Cerebellar nuclear complex (tissue), 1 donor: ENCODE measurements at places on chromosomes 3 and 15.

DNA sequence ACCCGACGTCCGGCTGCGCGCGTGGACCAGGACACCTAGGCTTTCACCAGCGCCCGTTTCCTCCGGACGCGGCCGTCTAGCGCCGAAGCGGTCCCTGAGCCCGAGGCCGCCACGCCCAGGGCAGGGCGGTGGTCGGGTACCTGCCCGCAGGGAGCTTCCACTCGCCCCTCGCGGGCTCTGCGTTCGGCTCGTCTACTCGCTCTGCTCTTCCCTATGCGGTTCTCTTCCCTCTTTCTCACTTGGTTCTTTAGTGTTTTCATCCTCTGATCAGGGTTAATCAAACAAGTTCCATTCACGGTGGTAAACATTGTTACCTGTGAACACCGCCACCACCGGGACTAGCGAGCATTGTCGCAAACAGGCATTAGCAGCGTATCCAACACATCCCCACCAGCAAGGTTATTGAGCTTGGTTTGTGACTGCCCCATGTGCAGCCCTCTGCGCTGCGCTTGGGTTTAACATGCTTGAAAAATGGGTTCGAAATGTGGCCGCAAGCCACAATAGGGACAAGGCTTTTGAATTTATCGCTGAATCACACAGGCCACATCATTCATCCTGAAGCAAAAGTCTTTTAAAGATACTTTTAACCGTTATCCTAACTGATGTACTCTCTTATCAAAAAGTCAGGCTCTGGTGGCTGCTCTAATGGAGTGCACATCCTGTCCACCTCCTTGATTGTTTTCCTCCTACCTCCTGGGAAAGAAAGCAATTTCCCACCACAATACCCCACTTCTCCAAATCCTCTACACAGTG is 843 bp upstream of the CD47 start:
- DNase-seq = no peak

- DNase-seq = no peak
Observed at GRCh38 chr15:25181293-25182097, 226.7 kb downstream of the SNRPN start.

DNA sequence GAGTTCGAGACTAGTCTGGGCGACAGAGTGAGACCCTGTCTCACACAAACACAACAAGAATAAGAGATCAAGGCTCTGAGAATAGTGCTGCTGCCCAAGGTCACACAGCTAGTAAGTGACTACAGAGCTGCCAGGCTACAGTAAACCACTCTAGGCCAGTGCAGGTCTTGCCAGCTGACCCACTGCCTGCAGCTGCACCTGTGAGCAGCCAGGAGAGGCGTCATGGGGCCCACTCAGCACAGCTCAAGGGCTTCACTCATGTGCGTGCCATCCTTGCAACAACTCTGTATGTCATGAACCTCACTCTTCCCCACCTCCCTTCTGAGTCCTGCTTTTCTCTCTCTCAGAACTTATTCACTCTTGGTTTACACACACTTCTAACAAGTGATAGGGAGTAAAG is 176.7 kb downstream of the SMAD6 start:
- DNase-seq = no peak

- DNase-seq = no peak
Observed at GRCh38 chr15:83163032-83163431, 44.6 kb downstream of the HDGFL3 start.

- no peak for DNase-seq
Observed at GRCh38 chr3:71499227-71499876, 84.2 kb downstream of the FOXP1 start.

- DNase-seq = no peak
Observed at GRCh38 chr15:98651036-98651481, 2.7 kb downstream of the IGF1R start.

DNA sequence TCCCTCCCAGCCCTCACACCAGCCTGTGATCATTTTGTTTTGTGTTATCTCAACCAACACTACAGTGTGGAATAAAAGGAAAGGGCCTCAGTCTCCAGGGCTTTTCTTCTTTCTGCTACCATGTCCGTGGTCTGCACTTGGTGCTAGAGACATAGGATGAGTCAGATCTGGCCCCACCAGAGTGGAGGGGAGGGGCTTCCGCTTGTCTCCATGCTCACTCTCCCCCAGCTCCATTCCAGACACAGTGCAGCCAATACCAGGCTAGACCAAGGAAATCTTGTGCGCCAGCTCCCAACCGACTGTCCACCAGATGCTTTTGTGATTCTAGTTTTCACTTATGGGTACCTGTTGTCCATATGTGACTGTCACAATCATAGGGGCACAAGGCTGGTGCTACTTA is 51.9 kb upstream of the TMEM115 start:
- DNase-seq = no peak

GRCh38 chr15:25248583-25249235 is 190.1 kb downstream of the UBE3A start:
- DNase-seq = no peak

DNA sequence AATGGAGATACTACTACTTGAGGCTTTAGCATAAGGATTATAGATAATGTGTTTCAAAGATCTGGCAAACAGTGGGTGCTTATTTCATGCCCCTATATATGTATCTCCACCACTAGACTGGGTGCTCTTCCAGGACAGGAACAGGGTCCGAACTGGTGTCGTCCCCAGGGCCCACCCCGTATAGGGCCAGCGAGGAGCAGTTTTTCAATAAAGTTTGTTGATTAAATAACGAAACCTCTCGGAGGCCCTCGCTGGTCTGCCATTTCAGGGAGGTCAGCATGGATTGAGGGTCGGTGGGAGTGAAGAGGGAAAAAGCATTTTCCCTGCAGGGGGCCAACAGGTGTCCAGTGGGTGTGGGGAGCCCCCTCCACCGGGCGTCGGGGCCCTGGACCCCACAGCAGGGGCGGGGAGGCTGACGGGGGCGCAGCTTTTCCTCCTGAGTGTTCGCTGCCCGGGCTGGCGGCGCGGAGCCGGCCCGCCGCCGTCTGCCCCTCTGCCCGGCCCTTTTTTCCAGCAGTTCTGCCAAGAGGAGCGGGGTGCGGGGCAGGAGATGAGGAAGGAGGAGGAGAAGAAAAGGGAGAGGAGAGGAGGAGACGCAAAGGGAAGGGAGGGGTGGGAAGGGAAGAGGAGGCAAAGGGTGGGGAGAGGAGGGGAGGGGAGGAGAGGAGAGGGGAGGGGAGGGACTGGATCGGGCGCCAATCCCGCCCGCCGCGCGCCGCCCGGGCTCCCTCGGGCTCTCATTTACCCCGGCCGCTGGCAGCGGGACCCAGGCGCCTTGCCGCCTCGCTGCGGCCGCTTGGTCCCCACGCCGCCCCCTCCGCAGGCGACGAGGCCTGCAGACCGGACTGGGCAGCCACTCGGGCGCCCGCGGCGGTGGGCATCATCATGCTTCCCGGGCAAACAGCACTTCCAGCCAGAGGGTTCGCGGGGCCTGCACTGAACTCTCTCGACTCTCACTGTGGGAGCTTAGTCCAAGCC is 66.3 kb downstream of the ISG20 start:
- DNase-seq = no peak

- no peak for DNase-seq
Observed at GRCh38 chr15:74302821-74303359, 64.6 kb downstream of the CYP11A1 start.

- no peak for DNase-seq
Observed at GRCh38 chr3:6928064-6928463, 67.1 kb downstream of the GRM7 start.

- no peak for DNase-seq
Observed at GRCh38 chr3:155097009-155097349, 16.9 kb downstream of the MME start.

DNA sequence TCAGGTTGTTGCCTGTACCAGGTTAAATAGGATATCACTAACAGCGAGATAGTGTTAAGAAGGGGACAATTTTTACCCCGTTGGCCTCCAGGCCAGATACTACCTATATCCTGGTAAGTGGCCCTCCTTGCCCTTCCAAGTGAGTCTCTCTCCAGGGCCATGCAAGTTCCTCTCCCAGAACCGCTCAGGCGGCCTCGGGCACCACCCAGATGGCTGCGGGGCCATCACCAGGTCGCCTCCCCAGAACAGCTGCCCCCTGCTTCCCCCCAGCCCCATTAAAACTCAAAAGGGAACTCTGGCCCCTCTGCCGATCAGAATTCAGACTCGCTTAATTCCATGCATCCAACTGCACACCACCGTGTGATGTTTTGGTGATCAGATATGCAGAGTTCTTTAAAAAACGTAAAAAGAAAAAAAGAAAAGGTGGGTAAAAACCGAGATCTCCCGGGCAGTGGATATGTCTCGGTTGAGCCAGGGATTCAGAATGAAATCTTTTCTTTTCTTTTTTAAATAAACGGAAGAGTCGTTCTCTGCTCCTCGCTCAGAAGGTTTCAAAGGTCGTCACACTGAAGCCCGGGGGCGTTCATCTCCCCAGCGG is 1.9 kb upstream of the TRIM71 start:
- DNase-seq = no peak

- no peak for DNase-seq
Observed at GRCh38 chr3:141321109-141321497, 47.2 kb upstream of the ZBTB38 start.

- DNase-seq = no peak
Observed at GRCh38 chr3:24401090-24401810, 93.4 kb downstream of the THRB start.

GRCh38 chr3:161372321-161373260 is 1.3 kb upstream of the SPTSSB start:
- DNase-seq = peak; percentile 68

- no peak for DNase-seq
Observed at GRCh38 chr3:137944593-137944992, 65.4 kb upstream of the CLDN18 start.

DNA sequence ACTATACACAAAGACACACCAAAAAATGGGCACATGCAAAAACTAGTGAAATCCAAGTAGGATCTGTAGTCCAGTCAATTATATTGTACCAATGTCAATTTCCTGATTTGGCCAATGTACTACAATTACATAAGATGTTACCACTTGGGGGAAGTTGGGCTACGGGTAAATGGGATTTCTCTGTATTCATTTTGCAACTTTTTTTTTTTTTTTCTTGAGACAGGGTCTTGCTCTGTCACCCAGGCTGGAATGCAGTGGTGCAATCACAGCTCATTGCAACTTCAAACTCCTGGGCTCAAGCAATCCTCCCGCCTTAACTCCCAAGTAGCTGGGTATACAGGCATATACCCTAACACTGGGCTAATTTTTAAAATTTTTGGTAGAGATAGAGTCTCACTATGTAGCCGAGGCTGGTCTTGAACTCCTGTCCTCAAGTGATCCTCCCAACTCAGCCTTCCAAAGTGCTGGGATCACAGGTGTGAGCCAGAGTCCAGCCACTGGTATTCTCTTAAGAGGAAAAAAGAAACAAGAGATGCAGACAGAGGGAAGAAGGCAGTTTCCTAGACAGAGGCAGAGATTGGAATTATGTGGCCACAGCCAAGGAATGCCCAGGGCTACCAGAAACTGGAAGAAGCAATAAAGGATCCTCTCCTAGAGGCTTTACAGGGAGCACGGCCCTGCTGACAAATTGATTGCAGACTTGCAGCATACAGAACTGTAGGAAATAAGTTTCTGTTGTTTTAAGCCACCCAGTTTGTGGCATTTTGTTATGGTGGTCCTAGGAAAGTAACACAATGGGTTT is 33.3 kb downstream of the TFDP2 start:
- DNase-seq = no peak

GRCh38 chr15:89389841-89390603 is 55.4 kb upstream of the POLG start:
- no peak for DNase-seq

- no peak for DNase-seq
Observed at GRCh38 chr3:106197532-106198194, 328.9 kb upstream of the CBLB start.

- no peak for DNase-seq
Observed at GRCh38 chr3:159189994-159190669, 388.3 kb downstream of the MFSD1 start.

DNA sequence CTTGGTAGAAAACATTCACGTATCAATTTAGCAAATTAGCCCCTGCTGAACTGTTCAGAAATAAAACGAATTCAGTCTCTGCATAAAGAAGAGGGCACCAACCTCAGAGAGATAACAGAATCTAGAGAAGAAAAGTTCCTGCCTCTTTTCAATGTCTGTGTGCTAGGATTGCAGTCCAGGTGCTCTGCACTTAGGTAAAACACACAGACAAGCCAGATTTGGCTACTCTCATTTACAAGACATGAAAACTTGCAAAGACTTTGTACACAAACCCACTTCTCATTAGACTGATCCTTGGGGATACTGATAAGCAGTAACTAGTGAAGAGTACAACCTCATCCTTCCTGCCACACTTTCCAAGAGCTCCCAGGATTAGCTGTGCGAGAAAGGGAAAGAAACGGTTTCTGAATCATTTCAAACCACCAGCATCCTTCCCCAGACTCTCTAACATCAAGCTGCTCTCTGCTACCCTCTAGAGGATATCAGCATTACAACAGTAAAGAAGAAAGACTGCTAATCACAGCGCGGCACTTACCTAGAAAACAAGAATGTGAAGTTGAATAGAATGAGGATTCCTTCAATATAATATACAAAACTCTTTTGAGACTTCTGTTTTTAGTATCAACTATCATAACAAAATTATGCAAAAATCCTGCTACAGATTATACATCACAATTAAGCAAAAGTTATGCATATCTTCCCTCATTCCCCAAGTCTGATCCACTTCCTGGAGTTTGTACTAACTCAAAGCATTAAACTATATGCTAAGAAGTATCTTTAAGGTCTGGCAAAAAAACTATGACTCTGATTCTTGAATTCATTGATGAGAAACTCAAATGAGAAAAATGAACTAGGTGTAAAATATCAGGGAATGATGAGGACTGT is 306.4 kb downstream of the MAGI1 start:
- peak; percentile 84 for DNase-seq

- DNase-seq = no peak
Observed at GRCh38 chr3:53812434-53812833, 33.8 kb downstream of the CHDH start.

- DNase-seq = no peak
Observed at GRCh38 chr15:58436552-58436951, 4.8 kb downstream of the LIPC start.

GRCh38 chr15:75929799-75930565 is 26.3 kb downstream of the FBXO22 start:
- DNase-seq = no peak

- no peak for DNase-seq
Observed at GRCh38 chr3:164332831-164333802, 745.2 kb downstream of the SI start.

GRCh38 chr3:161049683-161050248 is 55.4 kb downstream of the B3GALNT1 start:
- DNase-seq = no peak

DNA sequence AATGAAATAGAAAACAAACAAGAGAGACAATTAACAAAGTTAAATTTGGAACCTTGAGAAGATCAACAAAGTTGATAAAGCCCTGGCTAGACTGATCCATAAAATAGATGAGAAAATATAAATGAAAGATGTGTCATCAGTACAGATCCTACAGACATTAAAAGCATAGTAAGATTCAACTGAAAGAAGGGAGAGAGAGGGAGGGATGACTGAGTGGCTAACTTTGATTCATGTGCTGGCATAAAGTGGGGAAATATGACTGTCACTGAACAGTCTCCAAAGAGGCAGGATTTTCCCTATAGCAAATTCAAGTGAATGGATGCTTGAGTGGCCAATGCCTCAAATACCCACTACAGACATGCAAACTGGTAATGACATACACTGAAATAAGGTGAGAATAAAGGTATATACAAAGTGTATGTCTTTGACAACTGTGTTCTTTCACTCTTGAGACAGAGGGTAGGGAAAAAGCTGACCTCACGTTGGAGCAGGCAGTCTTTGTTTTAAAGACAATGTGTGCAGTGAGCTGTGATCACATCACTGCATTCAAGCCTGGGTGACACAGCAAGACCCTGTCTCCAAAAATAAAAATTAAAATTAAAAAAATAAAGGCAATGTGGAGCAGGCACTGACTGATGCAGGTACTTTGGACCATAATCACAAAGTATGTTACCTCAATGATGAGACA is 35.9 kb upstream of the CHD2 start:
- DNase-seq = no peak

- no peak for DNase-seq
Observed at GRCh38 chr3:60081381-60082095, 1031.7 kb upstream of the CFAP20DC start.
